Stimulated activated CD4-positive, alpha-beta T cell treated with anti-CD3 and anti-CD28 coated beads, Interleukin-1b, Interleukin-23, amount 100 ng/mL, for 24 hours (primary cell): ENCODE measurements at places on chromosomes 1 and 21.

DNA sequence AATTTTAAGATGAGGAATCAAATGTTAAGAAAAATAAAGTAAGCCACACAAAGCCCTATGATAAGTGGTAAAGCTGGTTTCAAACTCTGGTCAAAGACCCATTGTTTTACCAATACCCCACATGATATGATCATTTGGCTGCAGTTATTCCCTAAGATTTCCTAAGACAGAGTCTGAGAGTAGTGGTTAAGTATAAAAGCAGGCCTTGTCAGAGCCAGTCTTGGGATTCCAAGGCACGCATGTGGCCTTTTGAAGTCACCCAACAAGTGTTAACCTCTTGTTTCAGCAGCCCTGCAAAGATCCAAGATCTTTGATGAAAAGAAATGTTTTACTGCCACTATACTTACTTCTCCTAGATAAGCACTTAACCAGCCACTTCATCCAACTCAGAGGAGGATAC, 159.2 kb downstream of the SIPA1L2 start:
- DNase-seq: no peak

DNA sequence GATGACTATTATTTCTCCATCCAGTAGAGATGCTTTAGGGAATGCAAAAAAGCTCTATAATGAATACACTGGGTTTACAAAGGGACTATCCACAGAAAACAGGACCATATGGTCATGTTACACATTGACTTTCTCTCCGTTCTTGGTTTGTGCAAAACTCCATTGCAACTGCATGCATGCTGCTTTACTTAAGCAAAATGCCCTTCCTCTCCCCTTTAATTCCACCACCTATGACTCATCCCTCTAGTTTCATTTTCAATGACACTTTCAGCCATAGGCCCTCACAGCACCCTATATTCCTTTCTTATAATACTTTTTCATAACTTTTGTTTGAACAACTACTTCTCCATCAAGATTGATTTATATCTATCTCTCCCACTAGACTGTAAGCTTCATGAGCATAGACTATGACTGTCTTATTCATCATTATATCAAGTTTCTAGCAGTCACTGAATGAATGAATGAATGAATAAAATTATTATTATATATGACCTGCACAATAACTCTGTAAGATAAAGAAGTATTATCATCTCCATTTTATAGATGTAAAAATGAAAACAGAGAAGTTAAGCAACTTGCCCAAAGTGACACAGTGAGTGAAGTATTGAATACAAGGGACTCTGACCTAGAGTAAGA, 248.9 kb downstream of the PLPP3 start:
- DNase-seq: no peak

DNA sequence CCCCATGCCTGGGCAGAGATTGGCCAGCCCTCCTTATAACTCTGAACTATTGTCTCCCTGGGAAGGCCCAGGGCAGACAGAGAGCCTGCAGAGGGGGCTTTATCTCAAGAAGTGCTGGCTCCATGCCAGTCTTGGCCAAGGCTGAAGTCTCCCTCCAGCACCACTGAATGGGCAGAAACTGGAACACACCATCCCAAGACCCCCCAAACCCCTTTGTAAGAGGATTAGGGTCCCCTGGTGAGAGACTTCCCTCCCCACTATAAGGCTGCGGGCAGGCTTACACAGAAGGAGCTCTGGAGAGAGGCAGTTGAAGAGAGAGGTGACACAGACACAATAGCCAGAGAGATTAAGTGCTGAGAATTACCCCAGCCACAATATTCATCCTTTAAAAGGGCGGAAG, 97.2 kb downstream of the NAV1 start:
- DNase-seq: no peak

- no peak for DNase-seq
Measured at GRCh38 chr1:87305151-87305550, 23.5 kb upstream of the LMO4 start.

DNA sequence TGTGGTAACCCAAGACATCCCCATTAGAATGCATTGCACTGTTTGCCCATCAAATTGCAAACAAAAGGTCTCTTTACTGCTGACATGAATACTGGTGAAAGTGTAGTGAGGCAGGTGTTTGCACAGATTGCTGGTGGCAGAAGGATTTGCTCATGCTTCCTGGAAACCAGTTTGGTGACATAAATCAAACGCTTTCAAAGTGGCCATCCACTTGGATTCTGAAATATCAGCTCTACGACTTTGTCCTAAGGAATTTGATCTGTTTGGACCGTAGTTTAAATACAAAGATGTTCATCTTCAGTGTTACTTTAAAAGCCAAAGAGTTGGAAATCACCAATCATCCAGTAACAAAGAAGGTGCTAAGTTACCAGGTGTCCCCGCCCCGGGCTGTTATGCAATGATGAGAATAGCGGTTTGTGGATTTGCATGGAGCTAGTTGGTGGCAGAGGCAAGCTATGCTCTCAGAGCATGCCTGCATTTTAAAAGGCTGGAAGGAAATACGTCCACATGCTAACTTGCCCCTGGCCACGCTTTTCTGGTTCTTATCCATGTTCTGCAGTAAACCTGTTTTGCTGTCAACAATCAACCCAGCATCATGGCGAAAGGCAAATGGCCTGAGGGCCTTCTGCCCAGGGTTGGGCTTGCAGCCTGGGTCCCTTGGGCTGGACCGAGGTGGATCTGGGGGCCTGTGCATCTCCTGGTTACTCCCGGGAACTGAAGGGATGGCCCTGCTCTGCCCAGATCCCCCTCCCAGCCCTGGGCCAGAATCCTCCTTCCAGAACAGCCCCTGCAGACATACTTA, 49.2 kb downstream of the UMODL1 start:
- DNase-seq: no peak

DNA sequence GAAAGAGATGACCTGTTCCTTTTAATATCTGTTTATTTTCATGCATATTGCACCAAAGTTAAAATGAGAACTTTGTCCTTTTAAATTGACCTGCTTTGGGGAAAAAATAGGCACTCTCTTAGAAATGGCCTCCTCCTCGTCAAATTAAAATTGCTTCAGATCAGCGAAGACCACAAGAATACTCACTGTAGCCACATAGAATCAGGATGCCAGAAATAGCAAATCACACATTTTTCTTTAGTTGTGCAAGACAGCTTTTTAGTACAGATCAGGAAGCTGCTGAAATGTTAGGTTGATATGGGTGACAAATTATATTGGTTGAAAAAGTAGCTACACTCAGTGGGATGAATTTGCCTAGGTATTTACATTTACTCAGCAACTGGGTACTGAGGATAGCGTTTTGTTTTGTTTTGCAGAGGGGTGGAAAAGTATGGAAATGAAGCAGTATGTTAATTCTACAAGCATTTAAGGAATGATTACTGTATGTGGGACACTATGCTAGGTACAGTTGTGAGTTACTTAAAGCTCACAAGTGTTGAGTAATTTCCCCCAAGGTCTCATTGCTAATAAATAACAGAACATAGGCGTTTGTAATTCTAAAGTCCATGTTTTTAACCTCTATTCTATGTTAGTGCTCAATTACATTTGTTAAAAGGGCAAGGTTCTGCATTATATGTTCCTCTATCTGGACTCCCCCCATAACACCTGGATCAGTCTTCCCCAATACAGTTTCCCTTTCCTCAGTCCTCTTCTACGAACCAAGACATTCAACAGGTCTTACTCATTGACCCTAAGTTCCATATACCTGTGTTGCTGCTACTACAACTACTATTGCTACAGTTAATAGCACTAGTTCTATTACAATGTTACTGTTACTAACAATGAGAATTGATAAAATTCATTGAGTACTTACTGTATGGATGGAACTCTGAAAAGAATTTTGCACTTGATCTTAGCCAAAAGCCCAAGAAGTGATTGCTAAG, 99.4 kb upstream of the S1PR1 start:
- DNase-seq: no peak

DNA sequence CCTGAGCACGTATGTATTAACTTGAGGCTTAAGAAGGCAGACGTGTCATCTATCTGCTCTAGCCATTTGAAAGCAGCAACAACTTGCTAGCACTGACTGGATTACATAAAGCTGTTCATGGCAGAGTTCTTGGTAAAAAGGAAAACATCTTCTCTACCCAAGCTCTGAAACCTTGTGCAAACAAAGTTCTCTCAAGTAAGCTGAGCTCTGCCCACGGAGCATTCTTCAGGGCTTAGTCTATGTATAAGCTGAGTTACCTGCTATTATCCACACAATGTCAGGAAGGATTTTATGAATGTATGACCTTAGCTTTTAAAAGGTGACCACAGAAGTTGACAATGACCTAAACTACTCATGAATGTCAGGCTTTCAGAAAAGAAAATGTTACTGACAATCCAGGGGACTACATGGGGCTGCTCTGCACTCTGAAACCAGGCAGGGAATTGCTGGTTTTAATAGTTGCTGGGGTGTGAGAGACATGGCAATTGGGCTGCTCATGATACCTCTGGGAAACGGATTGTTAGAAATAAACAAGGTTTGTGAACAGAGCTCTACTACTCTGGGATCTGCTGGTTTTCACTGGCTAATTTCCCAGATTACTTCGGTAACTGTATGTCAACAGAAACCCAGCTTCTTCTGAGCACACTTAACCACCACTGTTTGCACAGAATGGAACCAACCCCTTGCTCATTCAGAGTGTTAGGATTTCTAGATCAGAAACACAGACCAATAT, 29.6 kb upstream of the CCN1 start:
- DNase-seq: no peak

- DNase-seq: no peak
Measured at GRCh38 chr1:50109116-50109515, 396 bp downstream of the ELAVL4 start.

DNA sequence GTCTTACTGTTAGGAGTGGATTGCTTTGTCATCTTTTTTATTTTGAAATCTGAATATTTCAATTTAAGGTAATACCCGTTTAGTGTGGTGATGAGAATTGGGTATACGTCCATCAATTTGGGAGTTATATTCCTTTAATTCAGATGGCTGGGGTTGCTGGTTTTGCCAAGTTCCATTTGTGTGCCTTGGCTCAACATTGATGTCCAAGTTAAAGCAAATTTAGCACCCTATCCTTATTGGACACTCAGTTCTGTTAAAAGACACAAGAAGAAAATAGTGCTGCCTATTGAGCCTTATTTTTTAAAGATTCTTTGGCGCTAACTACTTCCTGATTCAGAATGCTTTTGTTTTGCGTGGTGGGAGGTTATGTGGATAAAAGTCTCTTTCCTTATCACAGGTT, 40.6 kb downstream of the CAMTA1 start:
- no peak for DNase-seq

DNA sequence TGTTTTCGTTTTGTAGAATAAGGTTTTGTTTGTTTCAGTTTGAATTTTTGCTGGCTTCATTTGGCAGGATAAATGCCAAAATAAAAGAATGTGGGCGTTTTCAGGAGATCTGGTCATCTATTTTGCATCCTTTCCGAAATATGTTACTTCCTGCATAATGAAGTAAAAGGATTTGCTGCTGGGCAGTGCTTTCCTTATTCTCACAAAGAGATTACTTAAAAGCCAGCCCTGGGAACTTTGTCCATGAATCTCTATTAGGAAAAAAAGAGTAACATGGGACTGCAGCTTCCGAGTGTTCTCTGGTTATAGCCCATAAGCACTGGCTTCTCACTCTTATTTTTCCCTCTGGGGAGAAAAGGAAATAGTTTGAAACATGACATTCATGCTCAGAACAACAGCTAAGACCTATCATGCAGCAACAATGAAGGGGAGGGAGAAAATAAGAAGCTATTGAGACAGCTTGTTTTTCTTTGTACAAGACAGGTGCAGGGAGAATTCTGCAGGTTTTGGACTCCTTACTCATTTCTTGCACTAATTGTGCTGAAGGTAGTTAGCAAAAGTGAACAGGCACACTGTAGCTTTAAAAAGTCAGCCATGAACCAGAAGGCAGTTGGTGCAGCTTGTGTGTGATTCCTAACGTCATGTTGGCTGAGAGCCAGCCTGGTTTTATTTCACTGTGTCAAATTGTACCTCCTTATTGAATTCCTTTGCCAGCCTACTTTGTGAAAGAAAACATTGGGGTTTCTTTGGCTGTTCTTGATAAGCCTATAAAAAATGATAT, at the start of gene SAMD13:
Gene SAMD13 (plus strand): TSS at position 705 of the 781 bp plus-strand sequence. CDS start 1,527 bp downstream, outside the sequence.
- DNase-seq: no peak

DNA sequence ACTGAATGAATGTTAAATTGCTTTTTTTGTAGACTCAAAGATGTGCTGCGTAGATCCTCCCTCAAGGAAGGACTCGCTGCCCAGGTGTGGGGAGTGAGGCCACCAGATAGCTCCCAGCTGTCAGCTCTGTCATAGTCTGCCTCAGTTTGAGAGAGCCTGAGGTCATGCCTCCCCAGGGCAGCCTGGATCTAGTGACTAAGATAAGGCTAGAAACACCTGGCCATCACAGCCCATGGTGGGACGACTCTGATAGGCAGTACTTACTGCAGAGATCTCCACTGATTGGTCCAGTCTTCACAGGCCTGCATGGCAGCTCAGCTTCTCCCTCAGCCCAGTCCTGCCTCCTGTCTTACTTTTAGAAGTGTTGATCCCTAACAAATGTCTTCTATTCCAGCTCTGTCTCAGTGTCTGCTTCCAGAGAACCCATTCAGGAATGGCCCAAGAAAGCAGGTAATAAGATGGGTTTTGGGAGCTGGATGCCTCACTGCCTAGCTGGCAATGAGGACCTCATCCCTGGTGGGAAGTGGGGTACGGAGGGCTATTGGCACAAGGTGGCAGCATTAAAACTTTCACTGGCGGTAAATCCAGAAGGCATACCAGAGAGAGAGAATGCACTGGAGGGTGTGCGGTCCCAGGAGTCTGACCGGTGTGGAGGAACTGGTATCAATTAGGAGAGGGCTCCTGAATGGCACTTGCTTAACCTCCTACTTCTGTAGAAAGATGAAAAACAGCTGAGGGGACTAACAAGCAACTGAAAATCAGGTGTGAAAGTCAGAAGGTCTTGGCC, 55.3 kb upstream of the GPR37L1 start:
- no peak for DNase-seq
